ENCODE measurements at places on chromosomes 4 and X.

DNA sequence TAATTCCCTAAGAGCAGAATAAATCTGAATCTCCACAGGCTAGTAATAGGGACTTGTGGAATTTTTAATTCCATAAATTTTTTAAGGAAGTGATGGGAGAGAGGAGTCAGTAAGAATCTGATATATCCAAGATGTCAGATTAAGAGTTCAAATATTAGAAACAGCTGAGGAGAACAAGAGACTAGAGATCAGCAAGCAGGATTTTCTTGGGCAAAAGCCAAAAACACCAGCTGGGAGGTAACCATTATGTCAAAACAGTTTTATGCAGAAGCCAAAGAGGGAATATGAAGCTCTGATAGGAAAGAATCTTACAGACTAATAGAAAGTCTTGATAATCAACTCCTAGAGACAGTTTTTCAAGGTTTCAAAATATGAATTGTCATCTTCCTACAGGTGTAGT lies 72.2 kb upstream of the RBPJ start:
- DNase-seq: no peak

DNA sequence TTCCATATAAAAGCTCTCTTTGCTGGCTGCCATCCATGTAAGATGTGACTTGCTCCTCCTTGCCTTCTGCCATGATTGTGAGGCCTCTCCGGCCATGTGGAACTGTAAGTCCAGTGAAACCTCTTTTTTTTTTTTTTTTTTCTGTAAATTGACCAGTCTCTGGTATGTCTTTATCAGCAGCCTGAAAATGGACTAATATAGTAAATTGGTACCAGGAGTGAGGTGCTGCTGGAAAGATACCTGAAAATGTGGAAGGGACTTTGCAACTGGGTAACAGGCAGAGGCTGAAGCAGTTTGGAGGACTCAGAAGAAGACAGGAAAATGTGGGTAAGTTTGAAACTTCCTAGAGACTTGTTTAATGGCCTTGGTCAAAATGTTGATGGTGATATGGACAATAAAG lies 124.3 kb upstream of the AADAT start:
- no peak for DNase-seq

DNA sequence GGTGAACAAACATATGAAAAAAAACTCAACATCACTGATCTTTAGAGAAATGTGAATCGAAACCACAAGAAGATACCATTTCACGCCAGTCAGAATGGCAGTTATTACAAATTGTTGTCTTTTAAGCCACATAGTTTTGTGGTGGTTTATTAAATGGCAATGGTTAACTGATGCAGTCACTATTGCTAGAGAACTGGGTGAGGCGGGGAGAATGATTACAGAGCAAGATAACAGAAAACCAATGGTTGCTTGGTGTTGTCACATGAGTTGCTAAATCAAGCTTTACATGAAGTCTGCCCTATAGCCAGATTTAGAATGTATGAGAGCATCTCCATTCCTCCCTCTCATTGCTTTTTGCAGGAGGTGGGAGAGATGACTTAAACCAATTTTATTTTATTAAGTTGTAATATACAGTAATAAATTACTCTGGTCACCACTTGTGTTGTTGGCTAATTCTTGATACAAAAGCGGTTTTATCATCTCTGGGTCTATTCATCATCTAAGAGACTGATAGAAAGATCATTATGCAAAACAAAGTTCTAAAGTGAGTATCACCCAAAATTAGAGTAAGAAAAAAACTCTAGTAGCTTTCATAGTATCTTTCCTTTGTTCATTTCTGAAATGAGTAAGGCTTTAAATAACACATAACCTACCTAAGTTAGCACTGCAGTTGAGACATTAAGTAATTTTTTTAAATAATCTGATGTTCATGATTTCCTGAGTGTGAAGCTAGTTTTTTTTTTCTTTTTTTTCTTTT lies 859.5 kb downstream of the STIM2 start:
- no peak for DNase-seq

- no peak for DNase-seq
These were observed 161.5 kb downstream of the SOWAHB start for GRCh38 chr4:76736414-76736813.

DNA sequence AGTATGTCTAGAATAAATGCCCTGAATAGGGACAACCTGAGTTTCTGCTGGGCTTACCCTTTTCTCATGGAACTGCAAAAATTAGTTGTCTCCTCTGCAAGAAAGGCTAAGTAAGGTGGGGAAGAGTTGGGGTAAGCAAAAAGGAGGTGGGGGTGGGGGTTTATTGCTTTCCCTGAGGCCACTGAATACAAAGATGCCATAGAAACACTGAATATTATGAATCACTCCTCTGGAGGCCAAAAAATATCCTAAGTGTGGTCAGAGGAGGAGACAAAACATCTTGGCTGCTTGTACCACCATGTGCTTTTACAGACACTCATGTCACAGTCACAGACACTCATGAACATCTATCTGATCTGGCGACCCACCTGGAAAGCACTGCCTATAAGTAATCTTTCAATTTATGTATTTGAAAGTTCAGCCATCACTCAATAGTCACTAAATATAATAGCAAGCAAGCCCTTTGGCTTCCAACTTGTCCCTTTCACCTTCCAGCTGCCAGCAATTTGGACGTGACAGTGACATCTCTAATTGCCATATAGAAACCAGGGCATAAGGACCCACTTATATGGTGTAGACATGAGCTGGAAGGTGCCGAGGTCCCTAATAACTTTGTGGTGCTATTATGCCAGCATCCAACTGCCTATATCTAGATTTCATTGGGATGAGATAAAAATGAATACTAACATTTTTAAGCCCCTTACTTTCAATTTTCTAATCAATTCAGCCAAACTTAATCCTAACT lies 122.7 kb upstream of the CBR4 start:
- no peak for DNase-seq

GRCh38 chrX:19772096-19772821 lies 115.1 kb downstream of the SH3KBP1 start:
- no peak for DNase-seq

DNA sequence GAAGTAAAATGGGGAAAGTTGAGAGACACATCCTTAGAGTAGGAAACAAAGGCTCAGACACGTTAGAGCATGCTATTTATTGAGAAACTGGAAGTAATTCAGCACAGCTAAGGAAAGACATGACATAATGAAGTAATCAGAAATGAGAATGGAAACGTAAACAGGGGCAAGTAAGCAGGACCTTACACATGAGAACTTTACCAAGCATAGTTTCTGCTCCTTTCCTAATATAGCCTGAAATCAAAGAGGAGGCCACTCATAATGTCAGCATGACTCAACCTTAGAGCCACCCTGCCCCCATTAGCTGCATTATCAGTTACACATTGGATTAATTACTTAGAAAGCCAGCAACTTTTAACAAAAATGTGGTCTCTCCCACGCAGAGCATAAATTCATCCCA lies 558.3 kb upstream of the GRIA3 start:
- DNase-seq: no peak

DNA sequence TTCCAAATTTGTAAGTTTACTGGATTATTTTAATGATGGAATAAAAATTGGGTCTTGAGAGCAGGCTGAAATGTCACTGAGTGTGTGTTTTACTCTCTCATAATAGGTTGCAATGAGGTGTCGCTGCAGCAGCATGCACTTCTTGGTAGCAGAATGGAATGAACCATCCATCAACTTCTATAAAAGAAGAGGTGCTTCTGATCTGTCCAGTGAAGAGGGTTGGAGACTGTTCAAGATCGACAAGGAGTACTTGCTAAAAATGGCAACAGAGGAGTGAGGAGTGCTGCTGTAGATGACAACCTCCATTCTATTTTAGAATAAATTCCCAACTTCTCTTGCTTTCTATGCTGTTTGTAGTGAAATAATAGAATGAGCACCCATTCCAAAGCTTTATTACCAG lies 2.6 kb downstream of the SAT1 start:
- no peak for DNase-seq

GRCh38 chrX:1336948-1337779 lies 579 bp downstream of the IL3RA start:
- no peak for DNase-seq

GRCh38 chr4:30962939-30963338 lies 242.8 kb downstream of the PCDH7 start:
- no peak for DNase-seq

DNA sequence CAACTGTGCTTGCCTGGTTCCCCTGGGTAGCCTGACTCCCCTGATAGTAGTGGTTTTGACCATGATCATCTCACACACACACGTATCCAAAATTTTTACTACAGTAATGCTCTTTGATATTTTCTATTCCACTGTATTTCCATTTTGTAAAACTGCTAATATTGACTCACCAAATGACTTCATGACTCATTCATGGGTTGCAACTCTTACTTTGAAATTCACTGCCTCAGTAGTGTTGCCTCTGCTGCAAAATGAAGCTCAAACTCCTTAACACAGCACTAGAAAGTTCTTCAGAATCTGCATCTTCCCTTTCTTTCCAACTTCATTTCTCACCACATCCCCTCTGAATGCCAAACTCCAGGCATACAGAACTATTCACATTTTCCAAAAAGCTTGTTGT lies 20.3 kb downstream of the QRFPR start:
- DNase-seq: no peak

GRCh38 chrX:21806691-21807090 lies 32.7 kb upstream of the MBTPS2 start:
- no peak for DNase-seq

DNA sequence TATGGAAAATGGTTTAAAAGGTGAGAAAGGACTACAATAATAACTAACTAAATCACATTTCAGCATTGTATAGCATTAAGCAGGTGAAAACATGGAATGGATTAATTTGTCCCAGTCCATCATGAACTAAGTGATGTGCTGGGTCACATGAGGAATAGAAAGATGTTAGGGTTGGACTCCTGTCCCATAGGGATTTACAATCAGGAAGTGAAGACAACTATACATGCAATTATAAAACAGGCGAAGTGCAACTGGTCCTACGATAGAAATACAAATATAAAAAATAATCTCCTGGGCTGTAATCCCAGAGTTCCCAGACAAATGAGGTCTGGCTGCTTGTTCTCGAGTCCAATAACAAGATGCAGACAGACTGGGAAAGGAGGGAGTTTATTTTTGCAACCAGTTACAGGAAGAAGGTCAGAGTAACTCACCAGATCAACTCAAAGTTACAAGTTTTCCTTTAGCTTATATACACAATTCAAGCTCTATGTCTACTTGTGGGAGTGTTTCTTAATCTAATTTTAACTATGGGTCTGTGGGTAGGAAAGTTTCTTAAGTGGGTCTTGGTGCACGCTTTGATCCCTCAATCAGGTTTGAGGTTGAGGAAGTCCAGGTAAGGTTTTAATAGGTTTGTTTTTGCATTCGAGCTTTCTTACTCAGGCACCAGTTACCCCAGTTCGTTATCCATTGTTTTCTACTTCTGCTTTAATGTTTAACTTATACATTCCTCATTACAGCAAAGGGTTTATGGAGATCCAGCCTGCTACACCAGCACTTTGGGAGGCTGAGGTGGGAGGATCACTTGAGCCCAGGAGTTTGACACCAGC lies 50.1 kb downstream of the IGFBP7 start:
- DNase-seq: no peak

GRCh38 chr4:66974665-66975064 lies 570.6 kb downstream of the CENPC start:
- no peak for DNase-seq

- no peak for DNase-seq
These were observed 204.3 kb downstream of the PCDH7 start for GRCh38 chr4:30924495-30924894.

DNA sequence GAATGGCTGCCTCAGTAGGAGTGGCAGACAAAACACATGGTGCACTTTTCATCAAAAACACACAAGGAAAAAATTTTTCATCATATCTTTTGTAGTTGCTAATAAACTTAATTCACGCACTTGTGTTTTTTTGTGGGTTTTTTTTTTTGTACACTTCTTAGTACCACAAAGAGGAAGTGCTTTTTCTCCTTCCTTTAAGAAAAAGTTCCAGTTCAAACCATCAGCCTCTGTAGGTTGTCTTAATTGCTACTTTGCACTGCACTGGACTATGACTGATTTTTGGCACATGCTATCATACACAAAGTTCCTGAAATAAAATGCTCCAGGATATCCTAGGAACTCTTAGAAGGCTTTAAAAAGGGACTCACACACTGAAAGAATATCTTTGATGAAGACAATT lies at the start of gene PHEX:
Gene PHEX, plus strand, starts transcription at position 242 of the 400 bp plus-strand sequence. CDS start 681 bp downstream, outside the sequence.
- DNase-seq: no peak

- DNase-seq: no peak
These were observed 92.0 kb upstream of the DKK2 start for GRCh38 chr4:107128116-107128515.

GRCh38 chr4:113394730-113395530 lies 345.5 kb downstream of the ANK2 start:
- peak; percentile 47 for DNase-seq

GRCh38 chrX:133639726-133640125 lies 224.4 kb upstream of the GPC4 start:
- DNase-seq: no peak

DNA sequence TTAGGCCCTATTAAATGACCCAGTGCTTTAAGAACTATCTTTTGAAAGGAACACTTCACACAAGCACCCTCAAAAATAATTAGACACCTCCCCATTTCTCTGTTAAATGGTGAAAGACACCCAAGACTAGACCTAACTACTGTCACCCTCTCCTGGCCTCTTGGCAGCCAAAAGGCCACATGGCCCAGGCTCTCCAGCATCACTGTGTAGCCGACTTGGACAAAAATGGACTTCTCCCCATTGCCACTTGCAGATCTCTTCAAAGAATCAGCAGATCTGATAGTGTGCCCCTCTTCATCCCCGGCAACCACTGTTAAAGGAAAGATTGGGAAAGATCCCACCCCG lies 2.0 kb downstream of the MID1IP1 start:
- DNase-seq: no peak

GRCh38 chr4:98779088-98779487 lies 120.7 kb upstream of the TSPAN5 start:
- no peak for DNase-seq

GRCh38 chrX:69232945-69233344 lies 67.7 kb upstream of the PJA1 start:
- no peak for DNase-seq

- DNase-seq: no peak
These were observed 755.1 kb upstream of the IGFBP7 start for GRCh38 chr4:57865264-57865663.

GRCh38 chrX:23365541-23365940 lies 30.9 kb downstream of the PTCHD1 start:
- DNase-seq: no peak

Measured in activated gamma-delta T cell treated with Interleukin-2 at 50 U/mL for 16 hours (primary cell).